ENCODE measurements at places on chromosomes 1 and 21.
A peak's percentile ranks its signal among the peaks of the same experiment; 100 is the strongest.

DNA sequence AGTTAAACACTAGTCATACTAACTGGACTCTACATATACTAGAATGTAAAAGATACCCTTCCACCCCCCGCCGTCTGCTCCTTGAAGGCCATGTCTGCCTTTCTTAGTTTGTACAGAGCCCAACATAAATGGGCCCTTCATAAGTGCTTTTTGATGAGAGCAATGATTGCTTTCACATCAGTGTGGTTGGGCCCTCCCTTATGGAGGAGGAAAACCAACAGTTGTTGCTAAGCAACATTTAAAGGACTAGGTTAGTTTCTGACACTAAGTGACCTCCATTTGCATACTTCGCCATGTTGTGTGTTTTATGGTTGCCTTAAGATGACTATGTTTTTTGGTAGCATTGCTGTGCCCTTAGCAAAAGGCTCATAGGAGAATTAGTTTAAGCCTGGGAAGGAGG is 182.0 kb upstream of the SGIP1 start:
- no peak for DNase-seq

DNA sequence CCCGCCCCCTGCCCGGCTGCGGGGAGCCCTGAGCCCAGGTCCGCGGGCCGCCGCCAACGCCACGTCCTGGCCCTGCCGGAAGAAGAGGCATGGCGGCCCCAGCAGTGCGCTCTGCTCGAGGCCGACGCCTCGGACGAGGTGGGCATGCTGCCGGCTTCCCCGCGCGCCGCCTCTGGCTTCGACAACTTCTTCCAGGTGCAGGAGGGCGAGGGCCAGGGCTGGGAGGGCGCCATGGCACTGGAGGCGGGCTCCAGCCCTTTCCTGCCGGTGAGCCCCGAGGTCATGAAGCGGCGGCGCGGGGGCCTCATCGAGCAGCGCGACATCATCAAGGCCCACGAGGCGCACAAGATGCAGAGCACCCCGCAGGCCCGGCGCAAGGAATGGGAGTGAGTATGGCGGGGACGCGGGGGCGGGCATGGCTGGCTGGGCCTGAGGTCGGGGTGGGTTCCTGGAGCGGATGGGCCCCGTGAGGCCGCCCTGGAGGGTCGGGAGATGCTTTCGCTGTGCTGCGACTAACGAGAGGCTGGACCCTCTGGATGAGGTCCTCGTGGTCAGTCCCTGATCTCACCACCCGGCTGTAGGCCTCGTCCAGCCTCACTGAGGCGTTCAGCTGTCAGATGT is 70.0 kb upstream of the CACNA1E start:
- no peak for DNase-seq

DNA sequence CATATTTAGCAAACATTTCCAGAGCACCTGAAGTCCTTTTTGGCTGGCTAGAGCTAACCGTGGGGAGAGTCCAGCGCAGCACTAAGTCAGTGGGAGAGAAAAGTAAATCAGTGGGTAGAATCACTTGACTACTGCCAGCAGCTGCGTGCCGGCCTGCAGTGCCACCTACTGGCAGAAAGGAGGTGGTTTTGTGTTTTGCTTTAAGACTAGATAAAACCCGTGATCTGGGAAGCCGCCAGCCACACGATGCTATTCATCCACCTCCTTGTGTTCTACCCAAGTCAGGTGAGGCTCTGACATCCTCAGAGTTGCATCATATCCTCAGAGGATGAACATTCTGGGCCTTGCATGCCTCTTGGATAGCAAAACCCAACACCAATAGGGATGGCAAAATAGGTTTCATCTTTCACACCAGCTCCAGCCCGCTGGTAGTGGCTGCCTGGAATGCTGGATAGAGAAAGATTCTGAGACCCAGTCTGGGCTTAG is 14.1 kb upstream of the HEYL start:
- DNase-seq = peak; percentile 53

- DNase-seq = no peak
These were observed 208.7 kb upstream of the KCTD3 start for GRCh38 chr1:215358356-215358755.

DNA sequence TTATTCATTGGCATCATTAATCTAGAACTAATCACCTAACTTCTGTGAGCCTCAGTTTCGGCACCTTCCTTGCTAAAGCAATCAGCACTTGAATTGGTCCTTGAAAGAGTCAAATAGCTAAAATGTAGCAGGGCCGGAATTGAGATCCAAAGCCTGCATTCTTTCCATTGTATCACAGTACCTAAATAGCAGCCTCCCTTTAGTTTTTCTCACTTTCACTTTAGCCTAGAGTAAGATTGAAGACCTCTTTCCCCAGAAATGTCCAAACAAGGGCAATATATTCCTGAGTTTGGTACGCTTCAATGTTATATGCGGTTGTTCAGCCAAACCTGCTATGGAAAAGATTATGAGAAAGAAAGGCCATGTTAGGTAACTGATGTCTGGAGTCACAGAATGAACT is 121.9 kb upstream of the BMP8A start:
- no peak for DNase-seq

DNA sequence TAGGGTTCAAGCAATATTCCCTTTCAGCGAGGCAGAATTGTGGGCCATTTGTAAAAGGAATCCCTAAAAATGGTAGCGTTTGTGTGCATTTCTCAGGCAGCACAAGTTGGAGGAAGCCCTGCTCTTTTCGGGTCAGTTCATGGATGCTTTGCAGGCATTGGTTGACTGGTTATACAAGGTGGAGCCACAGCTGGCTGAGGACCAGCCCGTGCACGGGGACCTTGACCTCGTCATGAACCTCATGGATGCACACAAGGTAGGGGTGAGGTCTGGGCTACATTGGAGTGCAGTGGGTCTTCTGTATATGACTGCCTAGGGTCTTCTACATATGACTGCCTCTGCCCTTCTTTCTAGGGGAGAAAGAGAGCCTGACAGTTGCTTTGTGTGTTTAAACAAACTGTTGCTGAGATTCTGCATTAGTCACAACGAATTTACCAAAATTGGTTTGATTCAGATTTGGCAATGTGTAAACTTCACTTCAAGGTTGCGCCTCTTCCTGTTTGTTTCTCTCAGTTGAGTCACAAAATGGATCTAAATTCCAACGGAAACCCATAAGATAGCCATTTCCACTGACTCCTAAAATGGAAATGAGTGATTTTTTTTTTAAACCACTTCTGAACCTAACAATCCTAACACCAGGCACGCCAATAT is 40.4 kb upstream of the BMP8A start:
- no peak for DNase-seq

GRCh38 chr21:33840771-33841170 is 74.8 kb downstream of the ATP5PO start:
- no peak for DNase-seq

DNA sequence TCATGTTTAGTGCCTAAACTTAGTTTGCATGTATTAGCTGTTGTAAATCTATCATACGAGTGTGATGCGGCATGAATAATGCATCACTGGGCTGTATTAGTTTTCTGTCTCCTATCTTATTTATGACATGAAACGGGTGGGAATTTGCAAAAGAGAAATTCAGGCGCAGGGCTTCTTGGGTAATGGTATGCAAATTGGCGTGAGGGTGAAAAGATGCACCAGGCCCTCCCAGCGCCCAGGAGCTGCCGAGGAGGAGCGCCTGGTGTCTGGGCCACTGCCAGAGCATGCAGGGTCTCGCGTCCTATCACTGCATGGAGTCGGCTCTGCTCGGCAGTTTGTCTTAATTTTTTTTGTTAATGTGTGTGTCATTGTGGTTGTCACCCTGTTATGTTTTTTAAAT is 82.9 kb upstream of the ACTL8 start:
- no peak for DNase-seq

DNA sequence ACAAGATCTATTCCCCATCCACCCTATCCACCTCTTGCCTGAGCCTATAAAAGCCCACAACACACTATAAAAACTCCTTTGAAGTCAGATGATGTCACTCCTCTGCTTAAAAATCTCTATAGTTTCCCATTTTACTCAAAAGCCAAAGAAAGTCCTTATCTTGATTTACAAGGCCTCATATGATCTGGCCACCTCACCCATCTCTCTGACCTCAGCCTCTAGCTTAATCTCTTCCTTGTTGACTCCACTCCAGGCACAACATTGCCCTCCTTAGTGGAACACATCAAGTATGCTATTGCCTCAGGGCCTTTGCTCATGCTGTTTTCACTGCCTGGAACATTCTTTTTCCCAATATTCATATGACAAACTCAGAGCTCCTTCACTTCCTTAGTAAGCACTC is 33.3 kb downstream of the ZNF281 start:
- DNase-seq = no peak

DNA sequence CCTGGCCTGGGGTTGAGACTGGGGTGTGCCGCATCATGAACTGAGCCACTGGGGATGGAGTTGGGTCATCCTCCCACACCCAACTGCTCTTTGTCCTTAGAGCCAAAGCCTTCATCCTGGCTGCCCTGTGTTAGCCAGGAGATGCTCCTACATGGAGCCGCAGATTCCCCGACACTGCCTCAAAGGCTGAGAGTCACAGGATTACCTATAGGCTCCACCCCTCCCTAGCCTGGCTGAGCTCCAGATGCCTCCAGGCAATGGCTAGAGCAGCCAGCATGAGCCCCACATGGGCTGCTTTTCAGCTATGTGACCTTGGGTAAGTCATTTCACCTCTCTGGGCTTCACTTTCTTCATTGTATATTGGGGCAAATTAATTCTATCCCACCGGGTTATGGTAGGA is 119.9 kb upstream of the POU3F1 start:
- no peak for DNase-seq

DNA sequence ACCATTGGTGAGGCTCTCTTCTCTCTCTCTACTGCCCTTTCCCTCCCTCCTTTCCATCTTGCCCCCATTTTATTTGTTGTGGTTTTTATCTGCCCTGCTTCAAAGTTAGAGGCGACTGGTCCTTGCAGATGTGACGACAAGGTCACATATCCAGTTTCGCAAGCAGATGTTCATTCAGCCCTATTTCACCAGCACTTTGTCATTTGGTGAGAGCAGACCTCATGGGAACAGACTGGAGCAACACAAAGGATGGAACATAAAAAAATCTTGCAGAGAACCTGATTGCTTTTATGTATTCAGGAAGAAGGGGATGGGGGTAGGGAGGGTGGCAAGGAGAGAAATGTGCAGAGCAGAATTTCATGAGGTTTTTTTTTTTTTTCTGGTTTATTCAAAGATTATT is 84.3 kb downstream of the ELAVL4 start:
- DNase-seq = no peak

Data from activated CD4-positive, CD25-positive, alpha-beta regulatory T cell (primary cell).